ENCODE measurements at places on chromosomes 5 and 9. TPM values are rescaled to one million over a fixed set of nuclear protein-coding genes. Genes with fewer than 3 reads are reported as not detected.

GRCh38 chr5:59187857-59188256, 605.0 kb downstream of the RAB3C start:
- DNase-seq, result no peak

GRCh38 chr9:88280816-88281382, 107.3 kb upstream of the SPIN1 start:
- DNase-seq, result no peak

CLTB gene
- total RNA-seq, result 149 TPM

- no peak for DNase-seq
These were observed 7.7 kb downstream of the IL17B start for GRCh38 chr5:149371296-149371962.
